Amygdala (tissue), 56 donors: ENCODE measurements at places on chromosomes 16 and 17.

DNA sequence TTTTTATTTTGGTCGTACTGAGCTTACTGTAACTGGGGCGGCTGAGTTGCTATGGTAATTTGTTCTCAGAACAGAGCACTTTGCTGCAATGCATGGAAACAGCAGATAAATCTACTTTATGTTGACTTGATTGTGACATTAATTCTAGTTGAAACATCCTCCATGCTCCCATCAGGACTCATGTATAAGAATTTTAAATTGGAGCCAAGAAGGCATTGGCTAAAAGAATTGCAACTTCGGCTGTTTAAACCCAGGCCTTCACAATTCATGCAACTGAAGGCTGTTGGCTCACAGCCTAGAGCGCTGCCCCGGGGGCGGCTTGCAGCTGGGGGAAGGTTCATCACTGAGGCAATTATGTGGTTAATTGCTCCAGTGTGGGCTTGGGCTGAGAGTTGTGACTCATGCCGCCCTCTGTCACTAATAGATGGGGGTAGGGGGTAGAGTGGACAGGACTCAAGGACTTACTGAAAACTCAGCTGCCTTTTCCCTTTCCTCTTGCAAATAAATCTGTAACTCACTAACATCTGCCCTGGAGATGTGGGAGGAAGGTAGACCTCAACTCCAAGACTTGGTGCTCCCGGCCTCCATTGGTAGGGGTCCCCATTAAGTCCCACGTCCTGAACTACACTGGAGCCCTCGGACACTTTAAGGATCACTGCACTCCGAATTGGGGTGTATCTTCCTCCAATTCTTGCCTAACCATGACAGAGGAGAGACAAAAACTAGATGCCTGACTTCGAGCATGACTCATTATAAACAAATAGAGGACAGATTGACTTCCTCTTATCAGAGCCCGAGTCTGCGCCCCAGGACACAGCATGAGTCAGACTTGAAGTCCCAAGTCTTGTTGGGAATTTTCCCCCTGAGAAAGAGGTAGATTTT is 37.5 kb downstream of the ERCC4 start:
- peak; percentile 22 for DNase-seq

GRCh38 chr16:56984639-56985038 is 4.7 kb upstream of the NLRC5 start:
- DNase-seq: no peak

DNA sequence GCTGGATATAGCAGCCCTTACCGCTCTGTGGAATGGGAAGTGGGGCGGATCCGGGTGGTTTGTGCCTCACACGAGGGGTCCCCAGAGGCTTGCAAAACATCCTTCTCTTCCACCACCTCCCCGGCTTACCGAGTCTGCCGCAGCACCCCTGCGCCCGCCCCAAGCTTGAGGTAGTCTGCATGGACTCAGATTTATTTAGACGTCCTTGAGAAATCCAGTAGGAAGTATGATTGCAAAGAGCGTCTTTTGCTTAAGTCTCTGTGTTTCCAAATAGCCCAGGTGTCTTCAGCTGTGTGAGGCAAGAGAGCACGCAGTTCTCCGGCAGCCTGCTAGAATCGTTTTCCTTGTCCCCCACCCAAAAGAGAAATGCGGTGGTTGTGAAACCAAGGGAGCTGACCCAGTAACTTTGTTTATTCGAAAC is 2.4 kb downstream of the KIAA0513 start:
- no peak for DNase-seq

- DNase-seq: no peak
These were observed 119.0 kb upstream of the HS3ST2 start for GRCh38 chr16:22694887-22695382.

GRCh38 chr17:48444516-48445247 is 14.7 kb upstream of the SKAP1 start:
- no peak for DNase-seq

DNA sequence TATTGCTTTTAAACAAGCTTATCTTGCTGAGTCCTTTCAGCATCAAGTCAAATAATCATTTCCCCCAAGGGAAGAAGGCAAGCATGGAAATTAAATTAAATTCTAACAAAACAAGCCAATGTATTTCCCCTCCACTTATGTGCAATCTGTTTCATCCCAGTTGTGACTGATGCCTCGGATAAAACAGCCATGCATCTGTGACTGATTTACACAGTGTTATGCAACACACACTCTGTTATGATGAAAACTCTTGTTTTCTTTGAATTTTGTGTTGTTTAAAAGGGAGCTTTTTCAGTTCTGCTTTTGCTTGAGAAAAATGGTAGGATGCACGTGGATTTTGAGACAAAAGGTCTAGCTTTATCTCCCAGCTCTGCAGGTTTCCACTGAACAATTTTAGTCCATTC is 32.6 kb downstream of the TMEM100 start:
- DNase-seq: no peak

GRCh38 chr16:53892155-53892554 is 188.2 kb downstream of the FTO start:
- peak; percentile 27 for DNase-seq

- DNase-seq: no peak
These were observed 45.0 kb downstream of the SLC7A5 start for GRCh38 chr16:87824016-87824990.
